CD4-positive, alpha-beta T cell (primary cell): ENCODE measurements at places on chromosomes 3 and 15. TPM values are rescaled to one million over a fixed set of nuclear protein-coding genes. Genes with fewer than 3 reads are reported as not detected.

TGM4 gene
- not detected for total RNA-seq

GRCh38 chr3:107995823-107996222, 95.0 kb downstream of the CD47 start:
- DNase-seq = no peak

GRCh38 chr3:11613319-11613718, 30.4 kb downstream of the VGLL4 start:
- DNase-seq = no peak

DNA sequence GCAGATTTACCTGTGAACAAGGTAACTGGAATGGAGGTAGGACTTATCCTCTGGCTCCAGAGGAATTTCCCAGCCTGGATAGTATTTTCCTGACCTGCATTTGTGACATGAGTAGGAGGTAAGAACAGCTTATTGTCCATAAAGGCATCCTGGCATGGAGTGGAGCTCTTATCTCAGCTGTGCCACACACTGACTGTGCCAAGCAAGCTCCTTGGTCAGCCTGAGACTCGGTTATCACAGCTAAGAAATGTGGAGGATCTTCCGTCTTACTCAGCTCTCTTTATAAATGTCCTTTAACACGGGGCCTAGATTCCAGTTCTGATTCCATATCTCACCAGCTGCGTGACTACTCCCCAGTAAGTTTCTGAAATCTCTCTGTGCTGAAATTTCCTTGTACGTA, 38.9 kb downstream of the SLCO3A1 start:
- DNase-seq = no peak

DNA sequence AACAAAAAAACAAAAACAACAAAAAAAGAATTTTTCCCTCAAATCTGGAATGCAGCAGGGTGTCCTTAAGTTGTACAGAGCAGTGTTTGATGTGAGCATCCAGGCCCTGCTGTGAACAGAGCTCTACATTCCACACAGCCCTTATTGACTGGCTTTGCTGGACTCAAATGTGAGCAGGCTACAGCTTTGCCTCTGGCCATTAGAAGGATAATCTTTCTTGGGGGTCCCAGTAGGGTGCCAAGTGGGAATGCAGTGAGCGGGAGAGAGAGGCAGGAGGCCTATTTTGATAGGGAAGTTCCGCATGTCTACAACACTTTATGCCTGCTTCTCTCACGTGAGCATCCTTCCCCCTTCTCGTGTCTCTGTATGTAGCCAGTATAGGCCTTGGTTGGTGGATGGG, 34.4 kb upstream of the TPRG1 start:
- DNase-seq = no peak

GRCh38 chr15:77542491-77543001, 90.2 kb downstream of the LINGO1 start:
- no peak for DNase-seq
